ENCODE measurements at places on chromosomes 16 and 17. TPM values are rescaled to one million over a fixed set of nuclear protein-coding genes. Genes with fewer than 3 reads are reported as not detected.

Gene KRTAP17-1
- not detected for total RNA-seq

Gene SRL
- total RNA-seq, result not detected

Gene CLEC10A
- 7.0 TPM for total RNA-seq

Gene OR1F1
- not detected for total RNA-seq

Gene CMTM2
- 0.48 TPM for total RNA-seq

All from transverse colon (tissue), 4 donors.